ENCODE measurements at places on chromosomes 7 and 10.

GRCh38 chr10:71402005-71402404, 5.3 kb downstream of the CDH23 start:
- DNase-seq, result no peak

- no peak for DNase-seq
Observed at GRCh38 chr10:119670717-119671116, 19.5 kb downstream of the BAG3 start.

DNA sequence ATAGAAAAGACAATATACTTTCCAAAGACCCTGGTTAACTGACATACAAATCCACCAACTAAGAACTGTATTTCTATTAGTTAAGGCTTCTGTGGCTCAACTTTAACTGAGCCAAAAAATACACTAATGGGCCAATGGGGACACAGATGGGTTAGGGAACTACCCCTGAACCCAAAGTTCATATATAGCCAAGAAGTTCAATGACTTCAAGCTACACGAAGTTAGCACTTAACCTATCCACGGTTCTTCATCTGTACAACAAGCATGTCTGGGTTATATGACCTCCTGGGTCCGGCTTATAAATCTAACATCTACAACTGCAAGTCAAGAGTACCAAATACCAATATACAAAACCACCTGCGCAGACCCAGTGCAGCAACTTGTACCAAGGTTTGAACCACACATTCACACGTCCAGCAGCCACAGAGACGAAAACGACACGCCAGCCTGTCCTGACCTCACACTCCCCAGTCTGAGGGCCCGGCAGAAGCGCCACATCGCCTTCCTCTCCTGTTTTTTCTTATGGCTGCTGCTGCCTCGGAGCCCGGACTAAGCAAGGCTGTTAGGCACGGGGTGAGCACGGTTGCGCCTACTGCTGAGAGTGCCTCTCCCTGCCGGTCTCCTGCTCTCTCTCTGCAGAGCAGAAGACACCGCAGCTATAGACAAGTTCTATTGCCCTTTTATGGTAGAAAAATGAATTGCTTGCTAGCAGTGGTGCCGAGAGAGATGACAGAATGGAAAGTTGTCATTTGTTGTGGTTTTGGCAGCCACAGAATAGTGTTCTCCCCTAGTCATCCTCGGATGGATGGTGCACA, 86.3 kb downstream of the RNF216 start:
- DNase-seq, result peak; percentile 53

DNA sequence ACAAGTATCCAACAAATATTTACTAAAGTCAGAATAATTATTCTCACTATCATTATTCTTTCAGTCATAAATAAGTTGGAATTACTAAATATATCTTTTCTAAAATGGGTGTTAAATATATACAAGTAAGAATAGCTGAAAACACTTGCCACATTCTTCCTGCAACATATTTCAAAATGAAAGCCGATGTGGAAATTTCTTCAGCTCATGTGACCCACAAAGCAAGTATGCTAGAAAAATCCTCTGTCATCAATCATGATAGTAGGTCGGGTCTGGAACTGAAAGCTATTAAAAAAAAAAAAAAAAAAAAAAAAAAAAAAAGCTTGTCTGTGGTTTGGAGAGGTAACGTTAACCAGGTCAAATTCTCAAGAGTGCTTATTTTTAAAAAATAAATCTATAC, 344.7 kb downstream of the NEBL start:
- DNase-seq, result no peak

GRCh38 chr10:54800741-54801421, at the start of gene PCDH15:
PCDH15 (minus strand) TSS chr10:54801231; CDS start chr10:54664262, 136,969 bp downstream.
- no peak for DNase-seq

DNA sequence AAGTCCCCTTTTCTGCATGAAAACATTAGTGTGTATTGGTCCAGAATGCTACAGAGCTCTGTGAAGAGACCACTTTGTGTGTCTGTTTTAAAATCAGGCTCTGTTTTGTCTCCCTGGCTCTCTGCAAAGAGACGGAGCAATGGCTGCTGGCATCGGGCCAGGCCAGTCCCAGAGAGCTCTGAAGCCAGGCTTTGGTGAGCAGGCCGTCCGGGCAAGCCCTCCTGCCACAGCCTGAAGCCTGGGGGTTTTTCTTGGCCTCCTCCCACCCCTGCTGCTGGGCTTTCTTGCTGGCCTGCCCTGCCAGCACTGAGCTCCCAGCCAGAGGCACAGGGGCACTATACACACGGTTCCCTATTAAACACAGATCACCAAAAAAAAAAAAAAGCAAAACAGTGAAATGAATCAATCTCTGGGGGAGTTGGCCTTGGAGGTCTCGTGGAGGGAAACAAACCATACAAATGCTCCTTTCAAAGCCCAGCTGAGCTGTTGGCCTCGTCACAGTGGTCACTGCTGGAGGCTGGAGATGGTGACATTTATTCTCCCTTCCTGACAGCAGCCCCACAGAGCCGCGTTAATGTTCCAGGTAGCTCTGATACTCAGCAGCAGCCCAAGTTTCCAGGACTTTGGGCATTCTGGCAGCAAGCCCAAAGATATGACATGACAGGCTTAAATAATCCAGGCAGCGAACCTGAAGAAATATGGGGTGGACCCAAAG, 237.2 kb downstream of the TCF7L2 start:
- no peak for DNase-seq

DNA sequence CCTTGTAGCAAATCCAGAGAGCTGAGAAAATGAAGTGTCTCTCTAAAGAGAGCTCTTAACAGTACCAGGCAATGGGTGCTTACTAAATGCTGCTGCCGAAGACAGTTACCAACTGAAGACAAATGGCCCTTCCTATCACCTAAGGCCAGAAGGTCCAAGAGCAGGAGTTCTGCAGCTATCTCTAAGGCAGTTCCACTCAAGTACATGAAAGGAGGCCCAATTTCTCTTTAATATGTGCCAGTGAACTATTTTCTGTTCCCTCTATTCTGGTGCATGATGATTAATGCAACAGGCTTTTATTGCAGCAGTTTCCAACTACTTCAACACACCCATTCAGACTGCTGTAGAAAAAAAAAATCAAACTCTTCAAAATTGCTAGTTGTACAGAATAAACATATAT, 122.5 kb downstream of the SLC25A13 start:
- no peak for DNase-seq

DNA sequence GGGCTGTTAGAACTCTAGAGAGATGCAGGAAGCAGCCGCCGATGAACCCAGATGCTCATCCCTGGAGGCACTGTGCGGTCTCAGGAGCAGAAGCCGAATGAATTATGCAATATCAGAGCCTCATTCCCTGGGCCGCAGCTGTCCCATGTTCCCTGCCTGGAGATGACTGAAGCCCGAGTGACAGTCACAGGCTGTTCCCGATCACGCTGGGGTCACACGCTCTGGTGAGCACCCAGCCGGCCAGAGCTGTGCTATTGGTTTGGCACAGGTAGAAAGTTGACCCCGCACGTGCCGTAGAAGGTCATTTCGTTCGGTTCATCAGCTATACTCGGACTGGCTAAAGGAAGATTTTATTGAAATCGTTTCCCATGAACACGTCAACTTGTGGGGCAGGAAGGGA, 140.5 kb upstream of the SH2B2 start:
- DNase-seq, result no peak

- DNase-seq, result no peak
Observed at GRCh38 chr7:149720372-149721083, 52.9 kb downstream of the ZNF467 start.

GRCh38 chr10:130389906-130390305, 253.7 kb downstream of the GLRX3 start:
- DNase-seq, result no peak

DNA sequence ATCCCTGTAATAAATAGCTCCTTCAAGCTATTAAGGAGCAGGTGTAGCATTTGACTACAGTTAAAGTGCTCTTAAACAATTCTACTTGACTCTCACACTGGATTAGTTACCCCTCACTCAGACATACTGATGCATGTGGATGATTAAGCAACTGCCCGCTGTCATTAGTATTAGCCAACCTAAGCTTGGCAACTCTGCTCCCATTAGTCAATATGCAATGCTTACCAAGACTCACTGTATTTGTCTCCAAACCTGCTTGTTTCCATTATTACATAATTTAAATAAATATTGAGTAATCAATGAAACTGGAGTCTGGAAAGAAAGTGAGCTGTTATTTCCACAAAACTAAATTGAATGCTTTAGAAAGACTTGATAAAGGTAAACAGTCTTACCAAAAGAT, 144.0 kb upstream of the ASAH2 start:
- DNase-seq, result no peak

DNA sequence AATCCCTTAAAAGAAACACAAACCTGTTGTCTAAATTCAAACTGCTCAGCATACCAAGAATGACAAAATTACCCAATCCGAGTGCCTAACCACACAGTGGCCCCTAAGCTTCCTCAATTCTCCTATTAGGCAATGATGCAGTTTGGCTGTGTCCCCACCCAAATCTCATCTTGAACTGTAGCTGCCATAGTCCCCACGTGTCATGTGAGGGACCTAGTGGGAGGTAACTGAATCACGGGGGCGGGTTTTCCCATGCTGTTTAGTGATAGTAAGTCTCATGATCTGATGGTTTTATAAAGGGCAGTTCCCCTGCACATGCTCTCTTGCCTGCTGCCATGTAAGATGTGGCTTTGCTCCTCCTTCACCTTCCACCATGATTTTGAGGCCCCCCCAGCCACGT, 21.9 kb downstream of the PSAP start:
- DNase-seq, result no peak

DNA sequence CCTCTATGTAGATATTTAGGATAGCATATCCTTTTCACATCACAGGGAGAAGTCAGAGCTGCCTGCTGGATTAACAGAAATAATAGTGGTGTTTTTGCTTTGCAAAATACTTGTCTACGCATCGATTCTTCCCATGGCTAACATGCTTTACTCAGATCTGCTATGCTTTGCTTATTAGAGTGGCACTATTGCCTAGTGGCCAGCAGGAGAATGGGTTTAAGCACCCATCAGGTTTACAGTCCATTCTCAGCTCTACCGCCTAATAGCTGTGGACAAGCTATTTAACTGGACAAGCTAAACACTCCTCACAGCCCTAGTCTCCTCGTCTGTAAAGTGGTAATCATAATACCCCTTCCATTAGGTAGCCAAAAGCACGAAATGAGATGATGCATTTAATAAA, 218.2 kb upstream of the CCDC6 start:
- no peak for DNase-seq

GRCh38 chr7:5139998-5140397, 50.0 kb upstream of the WIPI2 start:
- no peak for DNase-seq

GRCh38 chr7:157685430-157686284, 348.9 kb downstream of the DNAJB6 start:
- no peak for DNase-seq

- DNase-seq, result no peak
Observed at GRCh38 chr7:151035026-151035717, 6.9 kb downstream of the ABCB8 start.

- DNase-seq, result no peak
Observed at GRCh38 chr10:78286186-78286585, 252.5 kb downstream of the RPS24 start.

- no peak for DNase-seq
Observed at GRCh38 chr7:117194445-117194844, 128.4 kb downstream of the WNT2 start.

GRCh38 chr10:118687472-118687871, 67.3 kb downstream of the CACUL1 start:
- no peak for DNase-seq

- no peak for DNase-seq
Observed at GRCh38 chr7:42210333-42210732, 26.7 kb downstream of the GLI3 start.

DNA sequence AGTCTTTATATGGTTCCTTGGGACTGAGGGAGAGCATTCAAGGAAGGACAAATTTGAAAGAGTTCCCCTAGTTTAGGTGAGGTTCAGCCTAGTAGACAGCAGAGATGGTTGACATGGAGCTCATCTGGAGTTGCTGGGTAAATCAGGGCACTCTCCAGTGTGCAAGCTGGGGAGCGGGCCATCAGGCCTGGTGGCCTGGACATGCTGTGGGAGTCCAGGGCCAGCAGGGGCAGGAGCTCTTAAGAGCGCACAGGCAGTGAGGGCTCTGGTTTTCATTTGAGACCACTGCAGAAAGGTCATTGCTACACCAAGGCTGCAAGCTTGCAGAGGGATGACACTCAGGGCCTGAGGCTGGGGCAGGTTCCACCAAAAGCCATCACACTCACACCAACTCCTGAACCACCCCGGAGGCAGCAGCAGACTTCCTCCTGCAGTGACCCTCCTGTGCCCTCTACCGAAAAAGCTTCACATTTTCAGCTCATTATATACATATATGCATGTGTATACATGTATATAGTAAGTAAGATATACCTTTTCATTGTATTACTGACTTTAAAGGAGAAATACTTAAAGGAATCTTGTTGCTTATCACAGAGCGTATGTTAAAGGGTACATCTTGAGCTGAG, 39.5 kb downstream of the STEAP1B start:
- DNase-seq, result no peak

GRCh38 chr7:3194501-3195141, 106.4 kb upstream of the SDK1 start:
- no peak for DNase-seq

- DNase-seq, result no peak
Observed at GRCh38 chr7:135650831-135651573, 11.3 kb upstream of the STMP1 start.

GRCh38 chr10:106960812-106961211, 203.7 kb downstream of the SORCS1 start:
- DNase-seq, result no peak

GRCh38 chr10:56551037-56551436, 190.0 kb upstream of the ZWINT start:
- no peak for DNase-seq

GRCh38 chr10:42933448-42934340, 143.2 kb upstream of the RET start:
- no peak for DNase-seq

- no peak for DNase-seq
Observed at GRCh38 chr10:12113627-12114026, 15.8 kb upstream of the SEC61A2 start.

- no peak for DNase-seq
Observed at GRCh38 chr10:18268005-18268404, 127.8 kb downstream of the CACNB2 start.

GRCh38 chr10:62707810-62708209, 96.7 kb upstream of the ADO start:
- DNase-seq, result no peak

DNA sequence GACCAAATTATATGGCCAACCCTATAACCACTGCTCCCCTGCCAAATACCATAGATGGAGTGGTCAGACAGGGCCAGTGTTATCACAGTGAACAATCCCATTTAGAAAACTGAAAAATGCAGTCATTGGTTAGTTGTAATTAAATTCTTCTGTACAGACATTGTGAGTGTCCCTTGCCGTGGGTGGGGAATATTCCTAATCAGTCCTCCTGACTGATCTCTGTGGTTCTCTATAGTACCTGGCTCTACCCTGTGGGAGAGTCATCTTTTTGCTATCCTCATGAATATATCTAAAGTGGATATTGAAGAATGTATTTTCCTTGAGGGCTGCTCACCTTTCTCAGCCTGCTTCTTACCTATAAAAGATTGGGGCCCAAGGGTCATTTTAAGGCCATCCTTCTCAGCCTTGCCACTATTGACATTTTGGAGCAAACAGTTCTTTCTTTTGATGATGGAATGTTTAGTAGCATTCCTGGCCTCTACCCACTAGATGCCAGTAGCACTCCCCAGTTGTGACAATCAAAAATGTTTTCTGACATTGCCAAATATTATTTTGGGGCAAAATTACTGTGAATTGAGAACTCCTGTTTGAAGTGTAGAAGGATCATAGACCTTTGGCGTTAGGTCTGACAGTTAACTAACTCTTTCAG, 110.2 kb downstream of the MAPK8 start:
- no peak for DNase-seq

- DNase-seq, result no peak
Observed at GRCh38 chr7:88395715-88396114, 89.0 kb upstream of the STEAP4 start.

Data from activated naive CD4-positive, alpha-beta T cell (primary cell).